Stimulated activated CD8-positive, alpha-beta memory T cell treated with anti-CD3 and anti-CD28 coated beads, Interleukin-4, amount 100 ng/mL, for 4 hours (primary cell): ENCODE measurements at places on chromosomes 6 and 20.

GRCh38 chr20:22418738-22419137 lies 165.6 kb downstream of the FOXA2 start:
- DNase-seq = no peak

GRCh38 chr6:142251930-142252445 lies 49.8 kb upstream of the ADGRG6 start:
- no peak for DNase-seq

- DNase-seq = no peak
These were observed 11.0 kb upstream of the ADAM33 start for GRCh38 chr20:3692706-3693294.

GRCh38 chr20:35490736-35491181 lies 35.4 kb downstream of the CEP250 start:
- DNase-seq = peak; percentile 31

DNA sequence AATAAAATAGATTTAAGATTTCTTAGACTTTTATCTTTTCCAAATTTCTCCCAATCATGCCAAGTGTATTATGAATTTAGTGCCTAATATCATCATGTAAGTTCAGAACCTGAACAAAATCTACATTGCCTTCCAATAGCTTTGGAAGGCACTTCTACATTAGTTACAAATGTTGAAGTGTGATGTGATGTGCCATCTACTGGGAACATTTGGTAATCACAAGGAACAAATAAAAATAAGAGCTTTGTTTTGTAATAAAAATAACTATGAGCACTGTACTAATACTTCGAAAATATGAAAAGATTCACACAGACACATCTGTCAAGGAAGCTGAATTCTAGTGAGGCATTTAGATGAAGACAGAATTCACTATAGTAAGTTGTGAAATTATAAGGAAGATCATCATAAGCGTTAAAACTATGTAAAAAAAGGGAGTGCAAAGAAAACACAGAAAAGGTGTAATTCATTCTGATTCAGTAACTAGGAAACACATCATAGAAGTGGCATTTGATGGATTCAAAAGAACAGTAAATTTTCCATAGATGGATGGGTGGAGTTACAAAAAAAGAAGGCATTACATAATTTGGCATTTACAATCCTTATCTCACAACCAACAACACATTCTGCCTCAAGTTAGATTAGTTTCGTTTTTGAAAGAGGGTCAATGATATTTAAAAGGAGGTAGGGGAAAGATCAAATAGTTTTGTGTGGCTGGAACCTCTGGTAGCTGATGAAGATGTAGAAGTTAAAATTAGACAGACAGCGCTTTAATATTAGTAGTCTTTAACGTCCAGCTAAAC lies 161.0 kb downstream of the ASCC3 start:
- no peak for DNase-seq

DNA sequence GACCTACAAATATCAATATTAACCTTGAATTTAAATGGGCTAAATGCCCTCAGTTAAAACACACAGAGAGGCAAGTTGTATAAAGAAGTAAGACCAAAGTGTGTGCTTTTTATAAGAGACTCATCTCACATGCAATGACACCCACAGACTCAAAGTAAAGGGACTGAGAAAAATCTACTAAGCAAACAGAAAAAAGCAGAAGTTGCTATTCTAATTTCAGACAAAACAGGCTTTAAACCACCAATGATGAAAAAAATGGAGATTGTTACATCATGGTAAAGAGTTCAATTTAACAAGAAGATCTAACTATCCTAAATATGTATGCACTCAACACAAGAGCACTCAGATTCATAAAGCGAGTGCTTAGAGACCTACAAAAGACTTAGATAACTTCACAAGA lies 741.9 kb upstream of the MARCKS start:
- no peak for DNase-seq

- no peak for DNase-seq
These were observed 32.3 kb downstream of the KCNQ5 start for GRCh38 chr6:72654071-72654621.

DNA sequence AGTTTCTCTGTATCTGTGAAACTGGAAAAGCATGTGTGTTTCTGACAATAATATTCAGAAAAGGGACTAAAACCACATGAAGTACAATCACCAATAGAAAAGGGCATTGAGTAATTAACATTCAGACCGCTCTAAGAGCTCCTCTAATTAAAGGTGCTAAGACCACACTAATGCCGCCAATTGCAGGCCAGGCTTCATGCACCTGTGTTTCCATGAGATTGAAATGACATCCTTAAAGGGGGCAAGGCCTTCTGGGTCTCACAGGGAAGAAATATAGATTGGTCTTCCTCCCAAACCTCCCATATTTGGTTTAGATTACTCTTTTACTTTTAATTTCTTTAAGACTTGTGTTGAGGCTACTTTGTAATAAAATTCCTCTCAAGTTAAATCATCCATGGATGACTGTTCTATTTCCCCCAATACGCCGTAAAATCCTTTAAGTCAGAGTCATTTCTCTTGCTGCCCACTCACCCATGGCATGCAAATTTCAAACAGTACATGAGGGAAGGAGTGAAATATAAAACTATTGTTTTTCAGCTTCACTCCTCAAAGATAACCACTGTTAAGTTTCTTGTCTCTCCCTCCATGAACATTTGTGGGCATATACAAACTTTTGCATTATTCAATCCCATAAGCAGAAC lies 110.6 kb downstream of the UBE3D start:
- no peak for DNase-seq

DNA sequence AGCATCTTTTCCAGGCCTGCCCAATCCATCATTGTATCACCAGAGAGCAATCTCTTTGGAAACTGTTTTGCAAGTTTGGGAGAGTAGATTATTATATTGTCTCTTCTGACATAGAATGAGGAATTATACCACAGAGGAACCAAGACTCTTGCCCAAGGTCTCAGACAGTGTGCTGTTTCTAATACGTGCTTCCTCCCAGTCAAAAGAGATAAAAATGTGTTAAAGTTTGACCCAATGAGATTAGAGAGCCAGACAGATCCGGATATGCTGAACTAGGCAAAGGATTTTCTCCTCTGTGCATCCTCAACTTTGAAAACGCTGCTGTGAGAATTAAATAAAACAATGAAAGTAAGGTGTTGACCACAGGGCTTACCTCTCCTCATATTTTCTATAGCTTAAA lies 18.6 kb upstream of the NT5E start:
- no peak for DNase-seq

DNA sequence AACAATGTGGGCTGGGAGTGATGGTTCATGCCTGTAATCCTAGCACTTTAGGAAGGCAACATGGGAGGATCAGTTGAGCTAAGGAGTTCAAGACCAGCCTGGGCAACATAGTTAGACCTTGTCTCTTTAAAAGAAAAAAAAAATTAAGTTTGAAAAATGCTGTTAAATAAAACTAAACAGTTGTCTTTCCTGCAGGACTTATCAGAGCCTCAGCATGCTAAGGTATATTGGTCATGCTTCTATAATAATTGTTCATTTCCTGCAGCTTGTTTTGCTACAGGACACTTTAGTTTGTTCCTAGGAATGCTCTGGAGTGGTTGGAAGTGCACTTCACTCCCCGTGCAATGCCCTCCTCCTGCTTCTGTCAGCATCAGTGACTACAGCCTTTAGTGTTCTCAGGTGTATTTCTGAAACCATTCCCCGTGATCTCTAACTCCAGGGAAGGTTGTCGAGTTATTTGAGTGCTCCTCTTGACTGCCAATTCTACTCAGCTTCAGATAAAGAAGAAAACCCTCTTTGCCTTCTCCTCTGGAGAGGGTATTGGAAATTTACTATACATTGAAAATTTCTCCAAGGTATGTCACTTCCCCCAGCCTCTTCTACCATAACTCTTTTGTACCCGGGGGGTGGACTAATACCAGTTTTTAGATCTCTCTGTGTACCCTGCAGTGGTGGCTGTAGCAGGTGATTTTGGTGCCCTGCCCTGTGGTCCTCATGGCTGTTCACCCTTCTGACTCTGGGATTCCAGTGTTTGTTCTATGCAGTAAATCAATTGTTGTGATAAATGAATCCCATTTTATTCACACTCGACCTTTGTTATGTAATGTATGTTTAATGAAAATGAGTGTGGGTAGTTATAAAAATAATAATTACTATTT lies 33.8 kb downstream of the NHLRC1 start:
- no peak for DNase-seq

GRCh38 chr20:23061262-23061661 lies 11.8 kb upstream of the THBD start:
- DNase-seq = no peak

GRCh38 chr6:7087066-7087465 lies 20.7 kb upstream of the RREB1 start:
- no peak for DNase-seq

- no peak for DNase-seq
These were observed 194.1 kb downstream of the ARID1B start for GRCh38 chr6:156971153-156971885.

DNA sequence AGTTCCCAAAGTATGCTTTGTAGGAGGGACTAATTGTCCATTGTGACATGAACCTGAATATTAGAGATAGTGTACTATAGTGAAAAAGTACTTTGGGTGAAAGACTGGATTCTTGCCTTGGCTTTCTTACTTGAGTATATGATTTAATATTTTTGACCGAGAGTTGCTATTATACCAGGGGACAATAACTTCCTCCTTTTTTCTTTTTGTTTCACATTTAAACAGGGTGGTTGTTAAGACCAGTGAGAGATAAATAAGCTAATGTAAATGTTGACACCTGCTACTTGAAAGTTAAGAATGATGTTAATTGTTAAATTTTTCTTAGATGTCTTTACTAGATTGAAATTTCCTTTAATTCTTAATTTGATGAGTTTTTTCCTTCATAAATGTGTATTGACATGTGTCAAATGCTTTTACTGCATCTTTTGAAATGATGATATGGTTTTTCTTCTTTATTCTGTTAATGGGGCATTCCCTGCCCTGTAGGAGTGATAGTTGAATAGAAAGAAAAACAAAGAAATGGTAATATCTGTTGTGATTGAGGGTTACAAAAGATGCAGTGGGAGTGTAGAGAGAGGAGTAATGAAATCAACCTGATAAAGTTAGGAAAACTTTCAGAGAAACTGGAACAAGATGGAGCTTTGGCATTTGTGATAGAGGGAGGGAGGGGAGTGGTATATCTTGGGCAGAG lies 48.4 kb downstream of the ZFAND3 start:
- no peak for DNase-seq

GRCh38 chr6:92231171-92231701 lies 1188.1 kb downstream of the EPHA7 start:
- no peak for DNase-seq

- no peak for DNase-seq
These were observed 24.5 kb downstream of the CST8 start for GRCh38 chr20:23515250-23515939.

- no peak for DNase-seq
These were observed 23.4 kb downstream of the PLAGL1 start for GRCh38 chr6:143984666-143985065.

DNA sequence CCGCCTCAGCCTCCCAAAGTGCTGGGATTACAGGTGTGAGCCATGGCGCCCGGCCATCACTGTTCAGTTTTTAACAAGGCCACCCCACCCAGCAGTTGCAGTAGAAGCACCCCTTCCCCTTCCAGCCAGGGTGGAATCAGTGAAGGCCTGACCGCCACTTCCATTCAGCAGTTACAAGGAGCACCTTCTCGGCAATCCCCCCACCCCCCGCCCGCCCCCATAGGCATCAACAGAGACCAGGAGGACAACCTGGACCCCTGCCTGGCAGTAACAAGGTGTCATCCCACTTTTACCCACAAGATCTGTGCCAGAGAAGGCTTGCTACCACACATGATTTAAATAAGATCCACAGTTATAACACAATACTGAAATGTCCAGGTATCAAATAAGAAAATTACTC lies 23.1 kb downstream of the NCR2 start:
- no peak for DNase-seq
